ENCODE measurements at places on chromosomes 4 and X.

GRCh38 chr4:92825791-92826190, 522.0 kb downstream of the GRID2 start:
- DNase-seq: no peak

- DNase-seq: no peak
Observed at GRCh38 chr4:119299741-119300100, 22.2 kb downstream of the FABP2 start.

- no peak for DNase-seq
Observed at GRCh38 chr4:138894709-138895108, 120.9 kb upstream of the NOCT start.

GRCh38 chr4:54187148-54187547, 41.9 kb upstream of the PDGFRA start:
- no peak for DNase-seq

DNA sequence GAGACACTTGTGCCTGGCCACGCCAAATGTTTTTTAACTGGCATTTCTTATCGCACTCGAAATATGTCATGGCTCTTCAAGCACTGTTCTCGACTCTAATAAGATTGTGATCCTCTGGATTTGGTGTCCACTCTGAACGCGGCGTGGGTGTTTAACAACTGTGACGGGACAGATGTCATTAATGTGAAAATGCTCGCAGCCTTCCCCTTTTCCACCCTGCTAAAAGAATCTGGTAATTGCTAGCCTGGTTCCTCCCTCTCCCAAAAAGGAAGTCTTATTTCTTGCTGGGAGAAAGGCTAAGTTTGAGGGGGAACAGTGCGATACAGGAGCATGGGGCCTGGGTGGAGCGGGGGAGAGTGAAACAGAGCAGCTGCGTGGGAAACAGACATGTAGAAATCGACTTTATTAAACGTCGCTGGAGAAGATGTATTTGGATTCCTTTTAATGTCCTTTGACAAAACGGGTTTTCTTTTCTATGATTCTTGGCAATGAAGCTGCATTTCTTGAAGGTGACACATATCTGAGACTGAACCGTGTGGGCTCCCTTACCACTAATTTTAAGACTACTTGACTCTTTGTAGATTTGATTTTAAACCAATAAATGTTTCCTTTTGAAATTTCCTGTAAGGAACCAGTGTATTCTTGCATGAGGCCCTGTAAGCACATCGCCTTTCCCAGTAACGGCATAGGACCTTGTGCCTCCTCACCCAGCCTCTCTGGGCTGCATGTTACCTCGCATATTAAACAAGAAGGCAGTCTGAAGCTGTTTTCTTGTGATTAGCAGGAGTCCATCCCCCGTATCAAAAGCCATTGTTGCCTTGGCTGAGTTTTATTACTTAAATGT, 17.8 kb downstream of the TBC1D1 start:
- no peak for DNase-seq

- DNase-seq: no peak
Observed at GRCh38 chr4:104211657-104212056, 283.0 kb downstream of the CXXC4 start.

- no peak for DNase-seq
Observed at GRCh38 chr4:37662251-37662650, 23.9 kb downstream of the RELL1 start.

DNA sequence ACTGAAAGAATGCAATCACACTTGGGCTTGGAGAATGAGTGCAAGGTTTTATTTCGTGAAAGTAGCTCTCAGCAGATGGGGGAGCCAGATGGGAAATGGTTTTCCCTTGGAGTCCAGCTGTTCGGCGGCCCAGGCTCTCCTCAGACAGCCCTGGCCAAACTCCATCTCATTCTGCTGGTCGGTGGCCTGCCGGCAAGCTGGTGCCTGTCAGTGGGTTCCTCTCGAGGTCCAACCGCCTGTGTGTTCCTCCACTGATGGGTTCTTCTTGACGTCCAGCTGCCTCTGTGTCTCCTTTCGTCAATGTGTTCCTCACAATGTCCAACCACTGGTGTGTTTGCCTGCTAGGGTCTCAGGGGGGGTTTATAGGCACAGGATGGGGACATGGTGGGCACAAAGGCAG, 80.3 kb downstream of the POU3F4 start:
- no peak for DNase-seq

- DNase-seq: peak; percentile 58
Observed at GRCh38 chr4:70704215-70704930, 16.0 kb downstream of the UTP3 start.

- DNase-seq: no peak
Observed at GRCh38 chr4:173138624-173139023, 30.0 kb upstream of the GALNT7 start.

DNA sequence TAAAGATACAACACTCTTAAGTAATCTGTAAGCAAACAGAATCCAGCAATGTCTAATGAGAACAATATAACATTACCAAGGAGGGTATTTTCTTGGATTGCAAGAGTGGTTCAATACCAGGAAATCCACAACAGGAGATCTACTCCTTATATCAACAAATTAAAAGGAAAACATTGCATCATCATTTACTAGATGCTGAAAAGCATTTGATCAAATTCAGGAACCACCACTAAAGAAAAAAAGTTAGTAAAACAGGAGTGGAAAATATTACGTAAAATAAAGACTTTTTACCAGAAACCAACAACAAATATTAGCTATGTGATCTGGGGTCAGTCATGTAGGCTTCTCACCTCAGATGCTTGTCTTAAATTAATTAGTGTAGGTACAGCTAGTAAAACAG, 66.8 kb upstream of the MAB21L2 start:
- no peak for DNase-seq

GRCh38 chrX:86194758-86195157, 46.5 kb downstream of the DACH2 start:
- no peak for DNase-seq

DNA sequence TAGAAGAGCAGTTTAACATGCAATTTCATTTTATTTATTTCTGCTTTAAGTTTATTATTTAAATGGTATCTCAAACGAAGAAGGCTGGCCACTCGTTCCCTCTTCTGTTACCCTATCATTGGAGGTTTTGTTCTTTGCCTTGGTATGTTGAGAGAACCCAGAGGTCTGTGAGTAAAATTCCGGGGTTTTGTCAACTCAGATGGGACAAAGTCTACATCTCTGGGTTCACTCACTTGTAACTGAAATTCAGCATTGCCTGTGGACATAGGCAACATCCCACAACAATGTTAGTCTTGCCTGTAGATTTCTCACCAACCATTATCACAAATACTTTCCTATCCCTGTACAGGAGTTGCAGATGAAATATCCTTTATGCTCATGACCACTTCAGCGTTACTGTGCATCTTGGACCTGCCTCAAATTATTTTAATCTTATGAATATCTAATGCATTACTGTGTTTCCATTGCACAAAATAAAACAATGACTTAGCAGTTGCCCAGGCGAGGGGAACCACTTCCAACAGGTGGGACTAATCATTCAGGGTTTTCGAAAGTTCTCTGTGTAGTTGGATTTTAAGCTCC, 33.5 kb upstream of the CD99 start:
- DNase-seq: no peak

DNA sequence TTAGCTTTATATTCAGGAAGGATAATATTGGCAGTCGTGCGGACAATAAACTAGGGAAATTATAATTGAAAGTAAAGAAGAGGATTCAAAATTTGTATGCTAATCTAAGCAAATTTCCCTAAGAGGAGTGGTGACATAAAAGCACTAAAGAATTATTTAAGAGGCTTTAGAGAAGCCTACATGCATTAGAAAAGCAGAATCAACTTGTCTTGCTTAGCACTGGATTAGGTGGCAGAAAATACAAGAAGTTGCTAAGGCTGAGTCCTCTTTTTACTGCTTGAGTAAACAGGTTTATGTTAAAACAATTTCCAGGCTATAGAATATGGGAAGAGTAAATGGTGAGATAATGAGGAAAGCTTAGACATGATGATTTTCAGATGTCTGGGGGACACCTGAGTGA, 991.5 kb downstream of the PCDH18 start:
- DNase-seq: no peak

DNA sequence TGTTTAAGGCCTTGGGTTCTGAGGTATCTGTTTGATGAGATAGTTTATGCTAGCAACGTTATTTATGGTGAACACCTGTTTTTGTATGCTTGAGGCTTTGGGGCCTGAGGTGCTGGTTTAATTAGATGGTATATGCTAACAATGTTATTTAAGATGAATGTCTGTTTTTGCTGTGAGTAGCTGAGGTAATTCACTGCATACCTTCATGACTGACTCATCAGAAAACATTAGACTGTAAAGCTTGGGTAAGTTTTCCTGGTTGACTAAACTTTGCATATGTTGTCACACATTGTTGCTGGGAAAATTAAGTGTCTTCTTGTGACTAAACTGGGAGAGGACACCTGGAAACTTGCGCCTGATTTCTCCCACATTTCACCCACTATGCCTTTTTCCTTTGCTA, 1026.6 kb downstream of the RAPGEF2 start:
- DNase-seq: no peak

DNA sequence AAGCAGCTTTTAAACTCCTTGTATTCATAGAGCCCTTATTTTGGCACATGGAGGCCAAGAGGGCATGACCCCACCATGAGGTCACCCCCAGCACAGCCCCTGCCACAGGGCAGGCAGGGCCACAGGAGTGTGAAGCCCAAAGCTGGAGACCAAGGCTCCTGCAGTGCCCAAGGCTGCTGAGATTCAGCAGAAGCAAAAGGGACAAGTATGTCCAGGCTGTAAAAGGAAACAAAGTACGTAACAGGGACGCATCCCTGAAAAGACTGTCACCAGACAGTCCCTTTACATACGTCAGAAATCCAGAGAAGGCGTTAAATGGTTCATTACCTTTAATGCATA, 18.9 kb downstream of the GAK start:
- no peak for DNase-seq

DNA sequence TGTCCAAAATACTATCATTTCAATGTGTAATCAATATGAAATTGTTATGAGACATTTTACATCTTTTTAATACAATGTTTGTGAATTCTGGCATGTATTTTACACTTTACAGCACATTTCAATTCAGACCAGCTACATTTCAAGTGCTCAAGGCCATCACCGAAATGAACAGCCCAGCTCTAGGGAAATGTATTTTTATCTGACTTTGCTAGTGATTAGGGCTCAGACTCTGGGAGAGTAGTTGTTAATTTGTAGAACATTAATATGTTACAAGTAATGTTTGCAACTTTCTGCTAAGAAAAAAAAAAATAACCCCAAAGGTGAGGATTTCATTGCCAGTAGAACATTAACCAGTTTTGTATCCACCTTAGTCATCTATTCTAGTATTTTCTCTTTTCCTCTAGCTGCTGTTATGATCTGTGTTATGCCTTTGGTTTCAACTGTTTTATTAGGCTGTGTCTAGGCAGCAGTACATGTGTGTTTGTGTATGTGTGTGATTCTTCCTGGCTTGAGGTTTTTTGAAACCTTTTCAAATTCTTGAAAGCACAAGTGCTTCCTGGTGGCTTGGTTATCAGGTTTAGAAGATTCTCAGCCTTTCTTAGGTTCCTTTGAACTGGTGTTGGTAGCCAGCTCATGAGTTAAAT, 125.9 kb downstream of the NSUN7 start:
- DNase-seq: no peak

DNA sequence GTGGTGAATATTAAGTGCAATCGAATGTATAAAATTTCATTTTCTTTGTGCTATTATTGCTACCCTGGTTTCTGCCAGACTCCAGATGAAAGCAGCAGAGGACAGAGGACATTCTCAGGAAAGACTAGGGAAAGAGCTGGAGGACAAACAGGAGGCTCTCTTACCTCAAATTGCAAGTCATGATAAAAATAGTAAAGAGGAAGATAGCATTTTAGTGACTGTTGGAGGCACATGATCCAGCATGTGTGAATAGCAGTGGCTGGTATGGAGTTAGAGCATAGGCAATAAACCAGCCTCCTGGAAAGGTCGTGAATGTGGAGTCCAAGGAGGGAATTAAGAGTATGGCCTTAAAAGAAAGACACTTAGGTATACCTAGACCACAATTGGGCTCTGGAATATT, 1040.0 kb downstream of the STPG2 start:
- no peak for DNase-seq
